Vein endothelial cell (primary cell): ENCODE measurements at places on chromosomes 2 and 18. TPM values are rescaled to one million over a fixed set of nuclear protein-coding genes. Genes with fewer than 3 reads are reported as not detected.

Gene VIT
- 1.3 and 3.2 TPM in 2 replicates for total RNA-seq

Gene SOWAHC
- 2.9 and 6.2 TPM in 2 replicates for total RNA-seq

Gene VRK2
- total RNA-seq: 44.1 and 59.9 TPM in 2 replicates

Gene STK39
- 6.5 and 8.8 TPM in 2 replicates for total RNA-seq

Gene CCDC68
- total RNA-seq: 1.6 and 2.3 TPM in 2 replicates
